HEK293T (cell line): ENCODE measurements at places on chromosomes 16 and 17.

DNA sequence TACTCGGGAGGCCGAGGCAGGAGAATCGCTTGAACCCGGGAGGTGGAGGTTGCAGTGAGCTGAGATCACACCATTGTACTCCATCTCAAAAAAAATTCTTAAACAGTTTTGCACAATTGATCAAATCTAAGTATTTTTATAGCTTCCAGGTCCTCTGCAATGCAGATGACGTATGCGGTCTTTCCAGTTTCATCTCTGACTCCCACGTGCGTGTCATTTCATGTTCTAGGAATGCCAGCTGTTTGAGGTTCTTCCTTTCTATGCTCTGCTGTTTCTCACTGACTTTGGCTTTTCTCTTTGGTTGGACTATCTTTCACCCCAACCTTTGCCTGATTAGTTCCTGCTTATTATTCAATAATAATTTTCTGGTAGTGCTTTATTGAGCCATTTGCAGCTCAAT, 16.2 kb downstream of the CHP2 start:
- DNase-seq, result no peak

GRCh38 chr17:78237401-78238012, 6.1 kb downstream of the TMEM235 start:
- DNase-seq, result no peak

DNA sequence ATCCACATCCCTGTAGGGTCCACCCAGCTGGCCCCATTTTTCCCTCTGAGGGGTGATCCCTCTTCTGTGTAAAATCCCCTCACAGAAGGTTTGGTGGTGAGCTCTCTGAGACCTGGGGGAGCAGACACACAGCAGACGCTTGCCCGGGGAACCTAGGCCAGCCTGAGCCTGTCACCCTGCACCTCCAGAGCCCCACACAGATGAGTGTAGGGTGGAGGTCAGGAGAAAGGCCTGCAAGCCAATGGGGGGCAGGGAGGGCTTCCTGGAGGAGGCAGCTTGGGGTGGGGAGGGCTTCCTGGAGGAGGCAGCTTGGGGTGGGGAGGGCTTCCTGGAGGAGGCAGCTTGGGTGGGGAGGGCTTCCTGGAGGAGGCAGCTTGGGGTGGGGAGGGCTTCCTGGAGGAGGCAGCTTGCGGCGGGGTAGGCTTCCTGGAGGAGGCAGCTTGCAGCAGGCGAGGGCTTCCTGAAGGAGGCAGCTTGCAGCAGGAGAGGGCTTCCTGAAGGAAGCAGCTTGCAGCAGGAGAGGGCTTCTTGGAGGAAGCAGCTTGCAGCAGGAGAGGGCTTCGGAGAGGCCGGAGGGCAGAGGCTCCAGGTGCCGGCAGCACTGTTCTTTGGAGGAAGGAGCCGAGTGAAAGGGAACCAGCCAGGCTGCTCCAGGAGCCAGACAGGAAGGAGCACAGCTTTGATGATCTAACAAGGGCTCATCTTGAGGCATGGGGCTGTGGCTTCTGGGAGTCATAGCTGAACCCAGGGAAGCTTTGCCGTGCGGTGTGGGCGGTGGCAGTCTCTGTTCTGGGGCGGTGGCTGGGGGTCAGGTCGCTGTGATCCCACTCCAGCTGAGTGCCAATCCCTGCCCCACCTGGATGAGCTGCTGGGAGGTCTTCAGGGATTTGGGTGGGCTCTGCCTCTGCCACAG, 83.7 kb upstream of the ZNF469 start:
- no peak for DNase-seq

DNA sequence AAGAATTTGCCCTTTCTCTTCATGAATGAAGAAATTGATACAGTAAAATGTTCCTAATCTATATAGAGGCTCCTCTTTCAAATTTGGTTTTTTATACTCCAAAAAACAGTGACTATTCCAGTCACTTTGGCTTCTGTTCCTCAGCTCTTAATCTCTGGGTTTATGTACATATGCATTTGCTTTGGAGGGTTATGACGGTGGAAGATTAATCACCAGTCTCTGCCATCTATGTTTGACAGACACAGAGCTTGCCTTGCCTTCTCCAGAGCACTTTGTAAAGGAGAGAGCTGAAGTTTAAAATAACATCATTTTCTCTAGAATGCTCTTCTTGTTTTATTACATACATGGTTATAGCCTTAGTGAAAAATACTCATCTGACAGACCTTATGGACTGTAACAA, 99.3 kb downstream of the NLK start:
- no peak for DNase-seq

DNA sequence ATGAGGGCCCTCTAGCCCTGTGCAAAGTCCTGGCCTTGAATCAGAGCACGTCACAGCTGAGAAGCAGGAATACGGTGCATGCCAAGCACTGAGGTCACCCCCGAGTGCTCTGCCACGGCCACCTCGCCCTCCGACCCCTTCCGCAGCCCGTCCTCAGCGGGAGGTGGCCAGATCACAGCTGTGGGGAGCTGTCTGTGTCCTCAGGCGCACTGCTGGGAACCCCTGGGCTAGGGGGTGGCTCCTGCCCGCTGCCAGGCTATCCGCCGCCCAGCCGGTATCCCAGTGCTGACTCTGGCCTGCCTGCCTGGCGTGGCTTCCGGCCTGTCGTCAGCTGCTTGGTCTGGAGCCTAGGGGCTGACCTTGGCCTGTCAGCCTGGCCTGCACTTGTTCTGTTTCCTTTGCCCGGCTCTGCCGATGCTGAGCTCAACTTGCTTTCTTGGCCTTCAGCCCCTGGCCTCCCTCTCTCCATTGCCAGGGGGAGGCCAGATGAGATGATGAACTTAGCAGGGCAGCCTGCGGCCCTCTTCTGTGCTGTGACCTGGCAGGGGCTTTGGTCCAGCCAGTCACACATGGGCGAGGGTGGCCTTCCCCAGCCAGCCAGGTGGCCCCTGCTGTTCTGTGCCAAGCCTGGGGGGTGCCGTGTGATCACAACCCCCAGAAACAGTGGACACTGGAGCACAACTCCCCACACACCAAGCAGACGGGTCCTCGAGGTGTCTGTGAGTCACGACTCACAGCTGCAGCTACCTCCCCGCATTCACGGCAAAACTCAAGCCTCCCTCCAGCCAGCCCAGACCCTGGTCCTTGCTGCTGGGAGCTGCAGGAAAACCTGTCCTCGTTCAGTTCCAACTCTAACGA, 77.3 kb downstream of the ZDHHC7 start:
- DNase-seq, result no peak

GRCh38 chr17:22138861-22139469, 446.6 kb downstream of the KCNJ18 start:
- no peak for DNase-seq

GRCh38 chr17:57485916-57486881, 229.9 kb downstream of the MSI2 start:
- DNase-seq, result no peak

DNA sequence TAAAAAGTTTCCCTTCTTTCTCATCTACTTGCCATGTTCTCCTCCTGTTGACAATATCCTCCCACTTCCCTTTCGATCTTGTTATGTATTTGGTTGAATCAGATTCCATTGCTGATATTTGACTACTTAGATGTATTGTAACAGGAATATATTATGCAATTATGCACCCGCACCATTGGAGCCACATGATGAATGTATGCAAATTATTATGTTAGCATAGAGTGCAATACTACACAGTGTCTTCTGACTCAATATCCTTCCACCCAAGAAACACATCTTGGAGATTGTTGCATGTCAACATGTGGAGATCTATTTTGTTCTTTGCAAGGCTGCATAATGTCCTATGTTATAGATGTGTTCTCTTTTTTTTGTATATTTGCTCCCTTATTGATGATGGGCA, 219.2 kb upstream of the RBFOX1 start:
- DNase-seq, result no peak

DNA sequence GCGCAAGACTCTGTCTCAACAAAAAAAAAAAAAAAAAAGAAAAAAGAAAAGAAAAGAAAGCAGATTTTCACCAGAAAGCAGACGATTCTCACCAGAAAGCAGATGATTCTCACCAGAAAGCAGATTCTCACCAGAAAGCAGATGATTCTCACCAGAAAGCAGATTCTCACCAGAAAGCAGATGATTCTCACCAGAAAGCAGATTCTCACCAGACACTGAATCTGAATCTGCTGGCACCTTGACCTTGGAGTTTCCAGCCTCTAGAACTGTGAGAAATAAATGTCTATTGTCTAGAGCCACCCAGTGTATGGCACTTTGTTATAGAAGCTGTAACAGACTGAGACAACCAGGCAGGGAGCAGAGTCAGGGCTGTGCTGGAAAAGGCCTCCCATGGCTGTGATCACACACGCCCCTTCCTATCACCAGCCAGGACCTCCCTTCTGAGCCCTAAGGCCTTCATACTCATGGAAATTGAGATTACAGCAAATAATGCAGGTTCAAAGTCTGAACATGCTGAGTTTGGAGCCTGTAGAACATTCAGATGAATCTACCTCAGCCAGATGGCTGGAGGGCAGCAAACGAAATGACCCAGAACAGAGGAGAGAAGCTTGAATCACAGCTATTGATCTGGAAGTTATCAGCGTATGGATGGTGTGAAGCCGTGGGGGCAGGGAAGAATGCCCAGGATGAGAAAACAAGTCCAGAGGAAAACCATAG, 309.3 kb downstream of the SLC39A11 start:
- DNase-seq, result no peak

GRCh38 chr16:80875616-80876015, 71.2 kb upstream of the CDYL2 start:
- DNase-seq, result no peak

- no peak for DNase-seq
These were observed 1.9 kb downstream of the PRRT2 start for GRCh38 chr16:29813644-29814562.

DNA sequence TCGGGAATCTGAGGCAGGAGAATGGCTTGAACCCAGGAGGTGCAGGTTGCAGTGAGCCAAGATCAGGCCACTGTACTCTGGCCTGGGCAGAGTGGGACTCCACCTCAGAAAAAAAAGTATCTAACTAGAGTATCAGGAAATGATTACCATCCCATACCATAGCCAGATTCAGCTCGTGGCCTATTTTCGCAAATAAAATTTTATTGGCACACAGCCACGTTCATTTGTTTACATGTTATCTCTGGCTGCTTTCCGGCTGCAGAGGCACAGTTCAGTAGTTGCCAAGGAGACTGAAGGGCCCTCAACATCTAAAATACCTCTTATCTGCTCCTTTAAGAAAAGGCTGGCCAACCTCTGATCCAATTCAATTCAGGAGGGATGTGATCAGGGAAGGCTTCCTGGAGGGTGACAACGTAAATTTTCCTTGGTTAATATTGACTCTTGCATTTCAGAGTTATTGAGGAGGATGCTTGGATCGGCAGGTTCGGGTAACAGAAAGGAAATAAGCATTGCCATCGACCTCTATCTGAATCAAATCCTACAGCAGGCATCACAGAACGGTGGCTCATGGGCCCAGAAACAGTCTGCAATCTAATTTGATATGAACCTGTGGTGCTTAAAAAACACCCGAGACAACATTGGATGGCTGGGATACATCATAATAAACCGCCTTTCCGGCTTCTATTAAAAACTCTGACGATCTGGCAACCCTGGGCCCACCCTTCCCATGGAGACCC, 73.8 kb downstream of the XYLT1 start:
- peak; percentile 27 for DNase-seq

DNA sequence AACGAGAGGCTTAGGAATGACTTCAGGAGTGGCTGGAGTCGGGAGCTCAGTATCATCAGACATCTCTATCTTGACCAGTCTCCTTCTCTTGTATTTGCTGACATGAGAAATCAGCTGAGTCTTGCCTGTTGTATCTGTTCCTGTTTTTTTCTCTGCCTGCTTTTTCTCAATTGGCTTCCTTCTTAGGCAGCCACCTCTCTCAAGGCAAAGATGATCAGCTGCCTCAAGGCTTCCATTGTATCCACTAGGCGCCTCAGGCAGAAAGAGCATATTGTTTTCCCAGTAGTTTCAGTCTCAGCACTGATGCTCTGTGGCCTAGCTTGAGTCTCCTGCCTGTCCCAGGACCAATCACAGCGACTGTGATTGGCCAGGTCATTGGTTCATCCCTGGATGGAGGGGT, 306.2 kb downstream of the CPPED1 start:
- DNase-seq, result no peak

GRCh38 chr16:6484081-6484480, 848.6 kb upstream of the RBFOX1 start:
- no peak for DNase-seq

- peak; percentile 87 for DNase-seq
These were observed 33.9 kb downstream of the JPH3 start for GRCh38 chr16:87636050-87636684.

DNA sequence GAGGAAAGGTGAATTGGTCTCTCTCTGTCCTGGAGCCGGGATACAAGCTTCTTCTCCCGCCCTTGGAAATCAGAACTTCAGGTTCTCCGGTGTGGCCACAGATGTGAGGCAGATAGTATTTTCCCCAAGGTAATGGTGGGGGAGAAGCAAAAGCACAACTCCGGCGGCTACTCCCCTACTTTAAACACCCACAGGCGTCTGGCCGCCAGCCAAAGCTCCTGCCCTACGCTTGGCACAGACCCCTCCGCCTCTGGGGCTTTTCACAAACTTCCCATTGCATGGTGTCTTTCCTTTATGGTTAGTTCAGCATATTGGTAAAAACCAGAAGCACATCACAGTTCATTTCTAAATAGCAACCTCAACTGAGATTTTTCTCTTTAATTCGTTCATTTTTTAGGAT, 39.4 kb upstream of the B4GALNT2 start:
- DNase-seq, result no peak

DNA sequence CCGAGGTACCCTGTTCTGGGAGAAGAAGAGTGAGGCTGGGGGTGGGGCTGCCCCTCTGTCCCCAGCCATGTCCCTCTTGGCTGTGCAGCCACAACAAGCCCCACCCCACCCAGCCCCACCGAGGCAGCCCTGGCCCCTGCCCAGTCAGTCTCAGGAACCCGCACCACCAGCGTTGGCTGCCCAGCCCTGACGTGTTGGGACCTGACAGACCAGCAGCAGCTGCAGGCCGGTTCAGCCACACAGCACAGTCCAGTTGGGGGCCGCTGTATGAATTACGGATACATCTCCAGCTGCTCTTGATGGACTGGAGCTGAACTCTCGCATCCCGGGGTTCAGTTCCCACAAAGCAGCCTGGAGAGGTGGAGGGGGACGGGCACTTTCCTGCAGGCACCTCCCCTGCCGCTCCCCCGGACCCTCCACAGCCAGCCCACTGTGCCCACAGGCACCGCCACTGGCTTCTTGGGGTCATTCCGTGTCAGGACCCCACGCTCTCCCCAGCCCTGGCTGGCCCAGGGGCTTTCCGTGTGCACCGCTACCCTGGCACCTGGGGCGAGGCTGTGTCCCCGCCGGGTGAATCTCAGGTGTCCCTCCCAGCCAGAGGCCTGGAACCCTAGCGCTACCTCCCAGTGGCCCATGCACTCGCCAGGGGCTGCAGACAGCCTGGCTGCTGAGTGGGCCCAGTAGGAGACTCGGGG, 7.1 kb downstream of the CDH15 start:
- no peak for DNase-seq
